ENCODE measurements at places on chromosomes 3 and 15.

- DNase-seq: no peak
Observed at GRCh38 chr15:78938658-78939488, 6.0 kb downstream of the CTSH start.

DNA sequence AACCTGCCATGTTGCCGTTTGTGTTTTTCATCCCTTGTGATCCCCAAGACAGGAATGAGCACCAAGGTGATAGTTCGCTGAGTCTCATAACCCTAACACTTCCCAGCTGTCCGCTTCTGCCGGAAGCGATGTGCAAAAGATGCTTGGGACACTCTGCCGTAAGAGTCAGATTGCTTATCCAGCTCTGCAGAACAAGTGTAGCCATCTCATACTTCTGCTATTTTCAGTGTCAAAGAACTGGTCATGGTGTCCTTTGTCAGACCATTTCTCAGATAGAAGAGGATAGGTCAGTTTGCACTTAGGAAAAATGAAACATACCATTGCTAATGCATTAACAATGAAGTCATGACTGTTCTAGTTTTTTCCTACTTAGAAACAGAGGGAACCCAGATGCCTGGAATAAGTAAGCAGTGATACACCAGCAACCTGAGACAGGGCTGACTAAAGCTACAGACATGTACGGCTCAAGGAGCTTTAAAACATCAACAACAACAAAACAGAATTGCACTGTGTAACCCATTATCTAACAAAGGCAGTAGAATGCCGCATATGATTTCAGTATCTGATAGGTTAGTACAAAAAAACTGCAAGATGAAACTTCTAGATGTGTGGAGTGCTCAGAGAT is 134.0 kb upstream of the IL12A start:
- peak; percentile 95 for DNase-seq

DNA sequence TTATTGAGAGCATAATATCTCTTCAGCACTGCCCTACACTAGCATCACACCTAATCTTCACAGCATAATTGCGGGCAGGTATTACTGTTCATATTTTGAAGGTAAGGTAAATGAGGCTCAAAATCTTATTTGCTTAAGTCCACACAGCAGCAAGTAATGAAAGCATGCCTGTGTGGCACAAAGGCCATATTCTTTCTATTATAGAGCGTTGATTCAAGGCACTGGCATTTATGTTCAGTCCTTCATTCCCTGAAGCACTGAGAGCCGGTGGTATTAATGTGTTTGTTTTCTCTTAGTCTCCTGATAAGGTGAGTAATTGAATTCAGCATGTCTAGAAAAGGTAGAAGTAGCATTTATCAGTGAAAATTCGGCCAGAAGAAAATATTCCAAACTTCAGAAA is 231.2 kb downstream of the BBX start:
- DNase-seq: no peak

DNA sequence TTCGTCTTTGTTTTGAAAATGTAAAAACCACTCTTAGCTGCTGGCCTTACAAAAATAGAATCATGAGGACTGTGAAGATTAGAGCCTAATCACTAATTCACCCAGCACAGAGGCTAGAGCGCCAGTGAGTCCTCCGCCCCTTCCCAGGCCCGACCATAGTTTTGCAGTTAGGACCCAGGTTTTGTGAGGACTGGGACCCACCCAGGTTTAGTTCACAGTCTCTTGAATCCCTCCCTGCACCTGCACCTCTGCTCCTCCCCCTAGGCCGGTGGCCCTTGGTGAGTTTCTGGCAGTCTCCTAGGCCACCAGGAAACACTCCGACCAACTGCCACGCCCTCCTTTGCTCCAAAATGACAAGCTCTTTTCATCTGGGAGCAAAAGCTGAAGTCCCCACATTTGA is 136.0 kb upstream of the CCDC54 start:
- DNase-seq: no peak

- DNase-seq: no peak
Observed at GRCh38 chr15:85356276-85356675, 24.1 kb upstream of the AKAP13 start.

Data from fibroblast of skin of right biceps (primary cell).